ENCODE measurements at places on chromosomes 7 and 10. TPM values are rescaled to one million over a fixed set of nuclear protein-coding genes. Genes with fewer than 3 reads are reported as not detected.

The RARRES2 gene
- 26.3 TPM for total RNA-seq

- DNase-seq, result no peak
These were observed 134.8 kb upstream of the KIF5B start for GRCh38 chr10:32190890-32191491.

The SFTPA1 gene
- total RNA-seq, result not detected

GRCh38 chr10:48449501-48450232 lies 143.2 kb downstream of the MAPK8 start:
- DNase-seq, result no peak

The PDE6C gene
- total RNA-seq, result not detected

- no peak for DNase-seq
These were observed 675.4 kb upstream of the AUTS2 start for GRCh38 chr7:68922850-68923249.

GRCh38 chr10:81192221-81192788 lies 654.6 kb downstream of the SH2D4B start:
- no peak for DNase-seq

- DNase-seq, result no peak
These were observed 96.3 kb downstream of the GNAT3 start for GRCh38 chr7:80415522-80415921.

The TECTB gene
- not detected for total RNA-seq

DNA sequence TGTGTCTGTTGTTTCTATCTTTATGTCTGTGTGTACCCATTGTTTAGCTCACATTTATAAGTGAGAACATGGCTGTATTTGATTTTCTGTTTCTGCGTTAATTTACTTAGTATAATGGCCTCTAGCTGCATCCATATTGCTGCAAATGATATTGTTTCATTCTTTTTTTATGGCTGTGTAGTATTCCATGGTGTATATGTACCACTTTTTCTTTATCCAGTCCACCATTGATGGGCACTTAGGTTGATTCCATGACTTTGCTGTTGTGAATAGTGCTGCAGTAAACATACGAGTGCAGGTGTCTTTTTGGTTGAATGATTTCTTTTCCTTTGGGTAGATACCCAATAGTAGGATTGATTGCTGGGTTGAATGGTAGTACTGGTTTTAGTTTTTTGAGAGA lies 48.2 kb downstream of the ZNRF2 start:
- no peak for DNase-seq

The OR2A5 gene
- not detected for total RNA-seq

- no peak for DNase-seq
These were observed 33.9 kb downstream of the TAS2R41 start for GRCh38 chr7:143511593-143512047.

Data from neural crest cell (in vitro differentiated cells).